Nucleus accumbens (tissue), 56 donors: ENCODE measurements at places on chromosomes 6 and 20.

- DNase-seq = no peak
Measured at GRCh38 chr6:10409233-10409721, 5.6 kb downstream of the TFAP2A start.

DNA sequence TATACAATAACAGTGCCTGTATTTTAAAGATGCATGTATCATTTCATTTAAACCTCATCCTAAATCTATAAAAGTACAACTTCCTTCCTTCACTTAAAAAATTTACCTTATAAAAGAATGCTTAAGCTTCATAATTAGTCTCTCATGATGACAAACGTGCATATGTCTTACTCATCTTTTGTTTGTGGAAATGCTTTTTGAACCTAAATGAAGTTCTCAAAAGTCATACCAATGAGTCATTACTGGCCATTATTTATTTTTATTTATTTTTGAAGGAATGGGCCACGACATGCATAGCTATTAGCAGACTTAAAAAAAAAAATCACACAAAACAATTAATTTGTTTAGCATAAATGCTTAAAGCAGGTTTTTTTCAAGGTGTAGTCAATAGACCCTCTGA, 3.7 kb downstream of the TFB1M start:
- no peak for DNase-seq

DNA sequence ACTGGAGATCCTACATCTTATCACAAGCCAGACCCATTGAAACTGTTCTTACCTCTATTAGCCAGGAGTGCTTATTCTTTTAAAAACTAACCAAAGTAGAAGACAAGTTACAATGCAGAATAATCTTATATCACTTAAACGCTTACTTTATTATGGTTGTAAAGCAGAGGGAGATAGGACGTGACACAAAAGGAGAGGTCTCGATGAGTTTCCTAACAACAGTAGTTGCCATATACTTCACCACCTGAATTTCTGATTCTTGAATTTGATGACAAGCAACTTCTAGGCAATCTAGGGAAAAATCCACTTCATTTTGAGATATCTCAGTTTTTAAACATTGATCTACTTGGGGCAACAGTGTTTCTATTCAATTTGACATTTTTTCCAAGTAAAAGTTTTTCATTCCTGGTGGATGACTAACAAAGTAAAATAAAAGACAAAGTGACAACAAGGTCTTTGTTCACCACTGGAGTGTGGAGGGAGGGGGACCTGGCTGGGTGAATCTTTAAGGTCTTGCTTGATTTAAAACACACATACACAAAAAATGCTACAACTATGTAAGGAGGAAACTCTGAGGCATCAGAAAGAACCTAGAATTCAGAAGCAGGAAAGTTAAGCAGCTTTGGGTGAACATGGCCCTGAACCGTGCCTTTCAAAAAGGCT, 110.9 kb downstream of the SMLR1 start:
- DNase-seq = no peak

DNA sequence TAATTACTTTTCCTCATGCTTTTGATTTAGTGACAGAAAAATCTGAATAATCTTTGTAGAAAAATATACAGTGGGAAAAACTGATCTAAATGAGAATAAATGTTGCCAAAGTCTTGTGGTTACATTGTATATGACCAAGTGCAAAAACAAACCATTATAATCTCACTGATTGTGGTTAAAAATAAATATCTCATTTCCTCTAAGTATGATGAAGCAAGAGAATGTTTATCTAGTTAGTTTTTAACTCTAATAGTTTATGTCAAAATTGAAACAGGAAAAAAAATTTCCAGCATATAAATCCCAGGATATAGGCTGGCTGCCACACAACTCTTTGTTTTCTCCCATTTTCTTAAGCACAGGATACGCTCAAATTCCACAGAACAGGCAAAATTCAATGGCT, 392.7 kb upstream of the ID4 start:
- DNase-seq = no peak

DNA sequence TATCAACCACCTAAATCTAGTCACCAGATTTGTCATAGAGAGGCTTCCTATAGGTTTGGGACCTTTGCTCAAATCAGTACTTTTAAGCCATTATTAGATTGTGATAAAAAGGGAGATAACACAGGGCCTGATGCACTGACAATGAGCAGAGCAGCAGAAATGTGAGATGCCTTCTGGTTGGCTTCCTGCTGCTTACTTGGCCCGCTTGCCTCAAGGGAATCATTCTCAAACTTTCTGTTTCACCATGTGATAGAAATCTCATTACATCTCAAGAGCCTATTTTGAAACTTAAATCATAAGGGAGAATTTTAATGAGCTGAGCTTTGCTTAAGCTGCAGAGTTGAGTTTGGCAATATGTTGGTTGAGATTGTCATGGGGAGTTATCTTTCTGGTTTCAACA, 606.0 kb downstream of the DHX35 start:
- DNase-seq = no peak

- DNase-seq = no peak
Measured at GRCh38 chr6:11236076-11236750, 3.7 kb upstream of the NEDD9 start.

GRCh38 chr6:31730631-31731086, 1.6 kb upstream of the DDAH2 start:
- no peak for DNase-seq

DNA sequence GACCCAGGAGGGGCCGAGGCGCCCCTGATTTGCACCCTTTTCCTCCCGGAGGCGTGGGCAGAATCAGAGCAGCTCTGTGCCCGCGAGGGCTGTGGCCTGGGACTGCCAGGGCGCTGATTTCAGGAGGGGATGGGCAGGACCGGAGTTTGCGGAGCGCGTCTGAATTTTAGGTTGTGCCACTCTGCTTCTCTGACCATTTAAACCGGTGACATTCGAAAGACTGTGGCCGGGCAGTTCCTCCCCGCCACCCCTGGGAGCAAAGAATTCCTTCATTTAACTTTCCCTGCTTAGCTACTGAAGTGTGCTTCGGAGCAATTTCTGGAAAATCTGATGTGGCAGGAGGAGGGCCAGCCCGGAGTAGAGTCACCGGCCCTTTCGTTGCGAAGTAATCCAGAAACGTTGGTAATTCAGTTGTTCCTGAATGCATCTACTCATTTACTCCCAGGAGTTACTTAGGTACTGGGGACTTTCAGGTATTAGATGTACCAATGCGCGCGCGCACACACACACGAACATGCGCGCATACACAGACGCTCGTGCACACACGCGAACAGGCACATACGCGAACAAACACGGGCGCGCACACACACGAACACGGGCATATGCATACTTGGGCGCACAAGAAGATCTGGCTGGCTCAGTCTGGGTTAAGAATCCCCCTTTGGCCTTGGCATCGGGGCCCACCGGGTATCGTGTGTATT, 568 bp downstream of the CCDC170 start:
- DNase-seq = peak; percentile 3

DNA sequence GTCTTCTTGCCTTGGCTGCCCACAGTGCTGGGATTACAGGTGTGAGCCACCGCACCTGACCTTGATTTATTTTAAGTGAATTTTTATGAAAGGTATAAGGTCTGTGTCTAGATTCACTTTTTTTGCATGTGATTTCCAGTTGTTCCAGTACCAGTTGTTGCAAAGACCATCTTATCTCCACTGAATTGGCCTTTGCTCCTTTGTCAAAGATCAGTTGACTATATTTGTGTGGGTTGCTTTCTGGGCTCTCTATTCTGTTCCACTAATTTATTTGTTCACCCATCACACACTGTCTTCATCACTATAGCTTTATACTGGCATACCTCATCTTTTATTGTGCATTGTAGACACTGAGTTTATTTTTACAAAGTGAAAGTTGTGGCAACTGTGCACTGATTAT, 56.3 kb downstream of the ANKS1A start:
- DNase-seq = no peak

- no peak for DNase-seq
Measured at GRCh38 chr6:33206027-33206863, 1.8 kb downstream of the HSD17B8 start.

- no peak for DNase-seq
Measured at GRCh38 chr6:138387577-138388368, 10.1 kb downstream of the SMIM28 start.

- peak; percentile 58 for DNase-seq
Measured at GRCh38 chr6:166423781-166424180, 41.0 kb upstream of the MPC1 start.

- no peak for DNase-seq
Measured at GRCh38 chr20:56995635-56996075, 270.8 kb downstream of the BMP7 start.

GRCh38 chr6:44057931-44058616, 69.2 kb downstream of the MRPL14 start:
- no peak for DNase-seq

DNA sequence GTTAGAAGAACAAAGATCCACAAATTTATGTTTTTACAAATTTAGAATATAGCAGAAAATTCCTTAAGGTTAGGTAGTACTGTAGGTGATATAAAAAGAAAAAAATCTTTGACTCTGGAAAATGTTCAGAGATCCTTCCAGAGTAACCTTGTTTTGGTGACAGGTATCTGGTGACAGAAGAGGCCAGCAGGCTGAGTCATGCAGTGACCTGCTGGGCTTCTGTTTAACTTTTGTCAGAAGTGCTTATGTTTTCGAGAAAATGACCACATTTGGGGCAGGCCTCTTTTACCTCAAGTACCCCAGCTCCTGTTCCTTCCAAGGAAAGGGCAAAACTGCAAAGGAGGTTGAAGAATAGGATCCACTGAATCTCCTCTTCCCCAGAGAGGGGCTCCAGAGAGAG, 10.5 kb upstream of the CLDN20 start:
- no peak for DNase-seq

- DNase-seq = no peak
Measured at GRCh38 chr20:57412347-57413029, 21.3 kb downstream of the RBM38 start.

GRCh38 chr20:52425701-52426100, 234.1 kb upstream of the ZFP64 start:
- DNase-seq = no peak

DNA sequence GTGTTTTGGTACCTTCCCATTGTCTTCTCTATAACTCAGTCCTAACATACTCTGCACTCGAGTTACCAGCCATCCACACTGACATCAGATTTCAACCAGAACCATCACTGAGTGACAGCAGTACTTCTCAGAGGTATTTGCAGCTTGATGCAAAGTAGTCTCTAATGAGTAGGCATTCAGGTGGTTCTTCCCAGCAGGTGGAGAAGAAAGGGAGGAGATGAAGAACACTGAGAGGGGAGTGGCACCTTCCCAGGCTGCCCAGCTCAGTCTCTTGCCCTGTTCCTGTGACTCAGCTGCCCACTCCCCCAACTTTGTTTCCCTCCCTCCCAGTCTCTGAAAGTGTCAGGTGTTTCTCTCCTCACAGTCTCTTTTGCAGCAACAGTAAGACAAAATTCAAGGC, 38.7 kb upstream of the SMIM28 start:
- DNase-seq = no peak

GRCh38 chr20:52309181-52309580, 117.6 kb upstream of the ZFP64 start:
- no peak for DNase-seq

GRCh38 chr6:61951586-61951985, 334.4 kb downstream of the KHDRBS2 start:
- no peak for DNase-seq

GRCh38 chr6:48067886-48068277, 43.1 kb downstream of the PTCHD4 start:
- DNase-seq = no peak

DNA sequence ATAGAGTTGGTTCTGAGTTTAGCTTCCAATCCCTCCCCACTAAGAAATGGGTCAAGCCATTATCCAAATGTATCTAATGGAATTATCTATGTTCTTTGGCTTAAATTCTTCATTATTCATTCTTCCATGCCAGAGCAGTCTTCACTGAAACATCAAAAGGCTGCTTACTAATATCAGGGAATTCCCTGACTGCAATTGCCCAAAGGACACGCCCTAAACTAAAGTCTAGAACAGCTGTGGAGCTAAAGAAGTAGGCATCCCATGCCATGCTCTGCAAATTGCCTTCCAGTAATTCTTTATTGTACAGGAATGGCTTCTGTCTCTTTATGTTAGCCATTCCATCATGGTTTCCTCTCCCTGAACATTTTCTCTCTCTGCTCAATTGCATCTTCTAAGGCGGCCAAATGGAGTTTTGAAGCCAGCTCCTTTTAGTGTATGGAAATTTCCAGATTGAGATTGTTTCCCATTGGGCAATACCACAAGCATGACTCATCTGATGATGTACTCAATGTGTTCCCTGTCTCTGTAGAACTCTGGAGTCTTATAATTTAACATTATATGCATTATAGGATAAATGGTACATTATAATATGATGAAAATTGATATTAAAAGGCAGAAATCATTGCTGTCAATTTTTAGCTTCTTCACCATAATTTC, 28.8 kb upstream of the TSHZ2 start:
- DNase-seq = no peak

GRCh38 chr20:20439602-20440190, 71.8 kb downstream of the INSM1 start:
- no peak for DNase-seq

- no peak for DNase-seq
Measured at GRCh38 chr6:55694148-55694547, 115.2 kb upstream of the HMGCLL1 start.

- DNase-seq = no peak
Measured at GRCh38 chr6:110296241-110297025, 61.7 kb downstream of the METTL24 start.

DNA sequence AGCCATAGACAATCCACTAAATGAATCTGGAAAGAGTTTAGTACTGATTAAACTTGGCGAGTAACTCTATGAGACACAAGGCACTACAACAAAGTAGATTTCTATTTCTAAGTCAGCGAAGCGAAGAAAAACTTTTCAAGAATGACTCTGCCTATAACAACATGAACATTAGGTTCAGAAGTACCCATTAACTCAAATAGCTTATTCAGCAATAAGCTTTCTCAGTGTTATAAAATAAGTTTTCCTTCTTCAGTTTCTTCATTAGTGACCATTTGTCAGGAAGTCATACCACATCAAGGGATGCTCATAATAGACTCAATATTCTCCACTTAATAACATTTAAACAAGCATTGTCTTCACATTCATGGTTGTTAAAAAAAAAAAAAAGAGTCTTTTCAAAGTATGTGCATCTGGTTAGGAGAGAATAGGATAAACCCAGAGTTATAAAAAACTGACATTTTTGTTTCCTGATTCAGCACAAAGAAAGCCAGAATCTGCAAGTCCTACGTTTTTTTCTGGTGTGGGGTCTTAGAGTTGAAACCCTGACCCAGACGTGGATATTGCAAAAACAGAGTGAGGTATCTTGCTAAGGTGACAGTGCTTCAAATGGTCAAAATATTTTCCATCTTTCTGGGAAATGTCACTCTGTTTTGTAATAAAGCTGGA, 148.2 kb upstream of the PREP start:
- no peak for DNase-seq

DNA sequence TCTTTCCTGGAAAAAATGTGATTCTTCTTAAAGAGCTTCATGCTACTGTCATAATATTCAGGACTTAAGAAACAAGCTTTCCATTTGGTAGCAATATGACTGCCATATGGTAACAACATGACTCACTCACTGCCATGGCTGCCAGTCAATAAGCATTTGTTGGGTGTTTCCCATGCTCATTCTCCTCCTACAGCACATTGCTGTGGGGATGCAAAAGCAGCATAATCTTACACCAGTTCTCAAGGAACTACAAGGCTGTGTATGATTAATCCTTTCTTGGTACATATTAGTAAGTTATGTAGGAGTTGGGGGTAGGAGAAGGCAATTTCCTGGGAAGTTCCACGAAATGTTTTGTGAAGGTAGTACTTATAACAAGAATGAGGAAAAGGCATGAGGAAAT, 76.7 kb downstream of the CEP162 start:
- DNase-seq = no peak

- no peak for DNase-seq
Measured at GRCh38 chr6:10403385-10404106, 11.3 kb downstream of the TFAP2A start.
